Stimulated activated CD4-positive, alpha-beta T cell treated with anti-CD3 and anti-CD28 coated beads, Interleukin-4, amount 100 ng/mL, for 48 hours (primary cell): ENCODE measurements at places on chromosomes 12 and 14.

GRCh38 chr12:45292486-45293195 is 76.7 kb downstream of the ANO6 start:
- DNase-seq = no peak

GRCh38 chr12:57096748-57097553 is 8.0 kb downstream of the NAB2 start:
- no peak for DNase-seq

DNA sequence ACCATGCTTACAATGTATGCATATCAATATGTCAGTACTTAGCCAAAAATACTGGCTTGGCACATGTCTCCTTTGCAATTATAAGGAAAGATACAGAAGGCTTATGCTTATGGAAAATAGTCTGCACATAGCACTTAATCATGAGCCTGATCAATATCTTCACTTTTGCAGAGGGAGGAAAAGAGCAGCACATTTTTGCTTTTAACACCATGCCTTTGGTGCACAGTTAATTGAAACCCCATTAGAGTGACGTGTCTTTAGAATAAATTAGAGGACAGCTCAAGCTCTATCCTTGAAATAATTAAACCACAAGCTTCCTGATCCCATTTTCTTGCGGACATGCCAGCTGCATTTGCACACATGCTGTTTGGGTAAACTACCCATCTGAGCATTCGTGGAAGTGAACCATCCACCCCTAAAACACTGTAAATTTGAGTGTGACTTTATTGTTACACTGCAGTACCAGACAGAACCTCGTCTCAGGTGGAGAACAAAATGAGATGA is 839.9 kb upstream of the MGAT4C start:
- DNase-seq = no peak

DNA sequence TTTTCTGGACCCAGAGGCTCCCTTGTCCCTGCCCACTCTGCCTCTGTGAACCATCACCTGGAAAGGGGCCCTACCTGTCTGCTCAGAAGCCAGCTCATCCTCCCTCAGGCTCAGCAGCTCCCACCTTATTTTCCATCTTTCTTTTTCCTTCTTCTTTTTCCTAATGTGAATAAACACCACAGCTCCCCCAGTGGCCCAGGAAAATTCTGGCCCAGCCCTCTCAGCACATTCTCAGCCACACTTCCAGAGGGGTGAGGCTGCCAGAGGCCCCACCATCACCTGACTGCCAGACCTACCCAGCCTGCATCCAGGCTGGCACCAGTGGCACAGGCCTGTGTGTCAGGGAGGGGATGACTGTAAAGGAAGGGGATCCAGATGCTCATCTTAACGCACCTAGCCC is 23.0 kb downstream of the ZFHX2 start:
- DNase-seq = no peak

- DNase-seq = no peak
Measured at GRCh38 chr12:67354966-67355365, 85.8 kb downstream of the CAND1 start.

DNA sequence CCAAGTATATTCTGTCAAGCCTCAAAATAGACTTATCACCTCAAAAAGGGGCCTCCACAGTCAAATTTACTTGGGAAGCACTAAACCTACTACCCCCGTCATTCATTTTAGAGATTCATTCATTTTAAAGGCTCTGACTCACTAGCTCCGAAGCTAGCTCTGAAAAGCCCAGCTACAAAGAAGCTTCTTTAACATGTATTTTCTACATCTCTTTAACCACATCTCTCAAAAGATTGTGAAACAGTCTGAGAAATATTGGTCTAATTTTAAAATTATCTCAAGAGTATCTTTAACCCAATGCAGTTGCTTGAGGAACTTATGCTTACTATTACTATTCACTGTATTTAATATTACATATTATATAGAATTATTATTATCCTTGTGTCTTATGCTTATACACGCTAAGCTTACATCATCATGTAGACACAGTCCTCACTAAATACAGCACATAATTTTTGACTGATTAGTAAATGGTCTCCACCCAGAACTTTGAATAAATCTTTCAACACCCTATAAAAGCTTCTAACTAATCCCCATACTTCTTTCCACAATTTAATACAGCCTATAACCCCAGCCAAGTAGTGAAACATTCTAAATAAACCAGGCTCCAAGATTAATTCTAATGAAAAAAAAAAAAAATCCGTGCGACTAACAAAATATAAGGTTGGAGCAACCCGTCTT is 7.8 kb downstream of the NT5DC3 start:
- no peak for DNase-seq

GRCh38 chr14:70618314-70618713 is 17.9 kb upstream of the MED6 start:
- no peak for DNase-seq

GRCh38 chr12:6507102-6507998 is 13.4 kb downstream of the NCAPD2 start:
- no peak for DNase-seq

DNA sequence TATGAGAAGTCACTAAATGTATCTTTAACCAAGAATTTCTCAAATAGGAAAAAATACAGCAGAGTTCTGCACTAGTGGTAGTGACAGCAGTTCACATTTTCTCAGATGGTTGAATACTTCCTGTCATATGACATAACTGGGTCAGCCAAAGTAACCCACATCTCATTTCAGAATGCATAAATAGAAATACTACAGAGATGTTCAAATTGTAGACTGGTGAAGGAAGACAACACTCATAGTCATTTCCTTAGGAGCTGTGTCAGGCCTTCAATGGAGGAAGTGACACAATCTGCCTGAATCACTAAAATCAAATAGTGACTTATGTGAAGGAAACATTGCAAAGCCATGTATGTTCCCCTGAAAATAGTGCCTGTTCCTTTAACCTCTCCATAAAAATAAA is 32.4 kb downstream of the FERMT2 start:
- no peak for DNase-seq

GRCh38 chr12:89468648-89469326 is 55.8 kb downstream of the GALNT4 start:
- no peak for DNase-seq

DNA sequence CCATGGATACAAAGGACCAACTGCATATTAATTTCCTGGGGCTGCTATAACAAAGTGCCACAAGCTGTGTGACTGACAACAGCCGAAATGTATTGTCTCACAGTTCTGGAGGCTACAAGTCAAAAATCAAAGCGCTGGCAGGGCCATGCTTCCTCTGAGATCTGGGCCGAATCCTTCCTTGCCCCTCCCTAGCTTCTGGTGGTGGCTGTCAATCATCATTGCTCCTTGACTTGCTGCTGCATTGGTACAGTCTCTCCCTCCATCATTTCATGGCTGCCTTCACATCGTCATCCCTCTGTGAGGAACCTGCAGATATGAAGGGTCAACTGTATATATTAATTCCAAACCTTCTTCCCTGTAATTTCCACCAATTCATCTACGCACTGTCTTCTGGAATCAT is 118.3 kb downstream of the EXOC5 start:
- no peak for DNase-seq

DNA sequence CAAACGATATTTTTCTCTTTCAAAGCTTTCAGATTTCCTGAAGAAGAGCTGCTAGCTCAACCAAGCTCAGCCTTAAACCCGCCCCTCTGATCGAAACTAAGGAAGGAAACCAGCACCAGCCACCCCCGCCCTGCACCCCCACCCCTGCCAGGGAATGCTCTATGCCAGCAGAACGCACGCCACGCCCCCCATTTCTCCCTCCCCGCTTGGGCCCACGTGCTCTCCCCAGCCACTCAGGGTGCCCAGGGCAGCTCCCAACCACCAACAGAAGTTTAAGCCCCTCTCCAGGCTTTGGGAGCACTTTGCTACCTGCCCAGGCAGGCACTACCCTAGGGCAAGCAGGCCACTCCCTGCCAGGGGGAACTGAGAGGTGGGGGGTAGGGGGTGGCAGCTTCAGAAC is 18.8 kb upstream of the KRT78 start:
- no peak for DNase-seq

DNA sequence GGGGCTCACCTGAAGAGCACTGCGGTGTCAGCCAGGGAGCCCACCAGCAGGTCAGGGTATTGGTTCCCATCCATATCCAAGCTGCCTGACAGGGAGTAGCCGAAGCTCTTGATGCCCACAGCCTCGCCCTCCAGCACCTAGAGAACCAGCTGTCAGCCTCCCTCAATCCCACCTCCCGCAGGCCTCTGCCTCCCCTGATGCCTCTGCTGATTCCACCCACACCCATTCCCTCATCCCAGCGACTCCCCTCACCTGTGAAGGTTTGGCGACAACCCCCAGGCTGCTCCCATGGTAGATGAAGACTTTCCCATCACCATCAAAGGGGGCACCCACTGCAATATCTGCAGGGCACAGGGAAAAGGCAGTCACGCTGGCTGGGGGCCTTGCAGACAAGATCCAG is 10.0 kb downstream of the ITGA7 start:
- DNase-seq = no peak

- no peak for DNase-seq
Measured at GRCh38 chr14:86357876-86358275, 827.9 kb downstream of the FLRT2 start.

- DNase-seq = no peak
Measured at GRCh38 chr12:102107970-102108369, 11.9 kb downstream of the NUP37 start.

- DNase-seq = no peak
Measured at GRCh38 chr12:2177003-2177402, 124.2 kb downstream of the CACNA1C start.

DNA sequence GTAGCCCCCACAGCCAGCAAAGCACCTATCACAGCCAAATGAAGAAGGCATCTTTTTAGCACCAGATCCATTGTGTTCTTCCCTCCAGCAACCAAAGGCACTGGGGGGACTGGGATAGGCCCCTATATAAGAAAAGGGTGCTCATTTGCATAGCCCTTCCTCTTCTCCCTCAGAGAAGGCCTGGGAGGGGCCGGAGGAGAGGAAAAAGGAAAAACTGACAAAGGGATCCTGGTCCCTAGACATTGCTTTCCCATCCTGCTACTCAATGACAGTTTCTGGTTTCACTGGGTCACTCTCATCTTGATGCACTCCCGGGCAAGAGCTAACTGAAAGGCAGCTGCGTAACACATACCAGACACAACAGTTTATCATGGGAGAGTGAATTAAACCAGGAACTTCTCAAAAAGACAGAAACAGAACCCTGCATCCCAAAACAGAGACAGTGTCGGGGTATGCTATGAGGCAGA is at the start of gene PMEL:
Gene PMEL (minus strand): TSS at position 102 of the 467 bp plus-strand sequence. CDS start 31 bp downstream, at position 71.
- no peak for DNase-seq

GRCh38 chr12:100484891-100485471 is 11.3 kb downstream of the NR1H4 start:
- DNase-seq = no peak

DNA sequence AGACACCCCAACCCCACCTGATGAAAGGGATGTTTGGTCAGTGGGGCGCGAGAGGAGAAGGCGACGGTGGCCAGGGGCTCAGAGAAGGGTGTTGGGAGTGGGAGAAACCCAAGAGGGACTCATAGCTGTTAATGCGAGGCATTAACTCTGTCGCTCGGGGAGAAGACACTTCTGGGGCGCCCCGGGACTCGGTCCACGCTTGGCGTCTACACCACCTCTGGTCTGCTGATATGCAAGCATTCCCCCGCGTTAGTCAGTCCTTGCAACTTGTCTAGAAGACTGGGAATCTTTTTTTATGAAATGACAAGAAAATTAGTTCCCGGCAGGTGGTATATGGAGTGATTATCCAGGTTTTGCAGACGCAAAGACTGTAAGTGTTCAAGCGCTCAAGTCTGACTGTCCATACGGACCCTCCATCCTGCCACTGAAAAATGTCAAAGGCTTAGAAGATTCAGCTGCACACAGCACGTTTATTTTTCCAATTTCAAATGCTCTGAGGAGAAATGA is 360 bp upstream of the SLC35F4 start:
- DNase-seq = no peak

DNA sequence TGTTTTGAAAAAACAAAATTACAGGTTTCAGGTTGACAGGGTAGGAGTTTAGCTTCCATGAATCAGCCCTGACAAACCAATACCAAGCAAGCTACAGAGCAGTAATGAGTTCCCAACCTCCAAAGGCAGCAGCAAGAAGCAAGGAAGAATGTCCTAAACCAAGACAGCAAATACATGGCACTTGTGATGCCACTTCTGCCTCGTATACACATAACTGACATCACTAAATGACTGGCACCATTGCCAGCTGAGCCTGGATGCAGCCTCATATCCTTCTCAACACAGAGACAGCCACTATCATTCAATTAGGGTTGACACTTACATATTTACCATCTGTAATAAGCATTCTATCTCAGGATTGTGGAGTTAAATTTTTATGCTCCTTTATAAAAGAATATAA is 35.0 kb upstream of the MDM1 start:
- DNase-seq = no peak

- DNase-seq = no peak
Measured at GRCh38 chr12:84412226-84412625, 500.4 kb downstream of the SLC6A15 start.

DNA sequence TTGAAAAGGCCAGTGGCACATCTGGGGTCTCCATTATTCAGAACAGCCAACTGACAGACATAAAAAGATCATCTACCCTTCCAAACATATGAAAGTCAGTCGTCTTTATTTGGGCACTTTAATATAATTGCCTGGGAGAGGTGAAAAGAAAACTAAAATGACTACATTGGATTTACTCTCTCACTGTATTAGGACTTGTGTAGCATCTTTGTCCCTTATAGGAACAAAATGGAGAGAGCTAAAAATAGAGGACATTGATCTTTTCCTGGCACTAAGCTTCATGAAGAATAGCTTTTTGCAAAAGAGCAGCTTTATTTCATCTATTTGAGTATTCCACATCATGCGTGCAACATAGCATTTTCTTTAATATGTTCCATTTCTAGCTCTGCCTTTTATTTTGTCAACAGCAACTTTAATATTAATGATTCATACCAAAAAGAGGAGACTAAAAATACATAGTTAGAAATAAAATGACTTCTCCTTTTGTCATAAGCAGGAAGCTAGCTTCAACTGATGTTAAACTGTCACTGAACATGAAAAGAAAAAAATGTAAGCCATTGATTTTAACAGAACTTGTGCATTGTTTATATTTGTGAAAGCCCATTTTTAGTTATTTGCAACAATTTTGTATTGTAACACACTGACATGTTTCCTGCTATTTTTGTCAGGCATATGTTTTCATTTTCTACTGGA is 254.6 kb downstream of the SEC23A start:
- DNase-seq = no peak
